Left renal cortex interstitium (tissue), 4 donors: ENCODE measurements at places on chromosomes 16 and 17.

- DNase-seq: no peak
Measured at GRCh38 chr17:42459256-42459800, 650 bp downstream of the ATP6V0A1 start.

DNA sequence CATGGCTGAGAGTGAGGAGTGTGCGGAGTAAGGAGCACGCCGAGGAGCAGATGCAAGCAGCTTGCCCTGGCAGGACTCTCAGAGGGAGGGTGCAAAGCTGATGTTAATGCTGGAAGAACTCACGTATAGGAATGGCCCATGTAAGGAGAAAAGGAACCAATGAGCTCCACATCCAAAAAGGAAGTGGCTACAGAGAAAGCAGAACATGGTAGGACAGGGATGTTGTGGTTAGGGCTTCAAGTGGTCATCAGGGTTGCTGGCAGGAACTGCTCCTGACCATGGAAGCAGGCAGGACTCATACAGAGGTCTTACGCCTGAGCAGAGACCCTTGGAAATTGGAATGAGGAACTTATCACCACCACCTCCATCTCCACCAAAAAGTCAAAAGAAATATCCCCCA is 5.2 kb downstream of the MYO1D start:
- DNase-seq: no peak

- DNase-seq: no peak
Measured at GRCh38 chr17:603406-604114, 111.1 kb downstream of the VPS53 start.

DNA sequence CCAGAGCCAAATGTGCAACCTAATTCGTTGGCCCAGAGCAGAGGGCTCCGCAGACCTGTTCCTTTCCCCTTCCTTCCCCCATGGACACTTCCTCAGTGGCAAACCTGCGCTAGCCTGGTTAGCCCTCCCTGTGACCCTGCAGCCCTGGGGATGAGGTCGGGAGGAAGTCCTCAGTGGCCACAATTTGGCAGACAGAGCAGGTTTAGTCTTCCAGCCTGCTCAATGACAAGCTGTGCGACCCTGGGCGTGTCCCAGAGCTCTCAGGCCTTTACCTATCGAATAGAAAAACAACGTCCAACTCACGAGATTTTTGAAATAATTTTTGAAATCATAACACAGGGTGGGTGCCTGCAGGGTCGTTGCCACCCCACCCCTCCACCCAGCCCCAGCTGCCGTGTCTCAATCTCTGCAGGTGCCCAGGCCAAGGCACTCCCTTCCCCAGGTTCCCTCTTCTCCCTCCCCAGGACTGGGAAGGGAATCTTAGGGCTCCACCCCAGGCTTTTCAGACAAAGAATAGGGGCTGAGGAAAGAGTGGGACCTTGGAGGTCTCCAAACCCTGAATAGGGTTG is 1.4 kb downstream of the HBM start:
- DNase-seq: no peak

DNA sequence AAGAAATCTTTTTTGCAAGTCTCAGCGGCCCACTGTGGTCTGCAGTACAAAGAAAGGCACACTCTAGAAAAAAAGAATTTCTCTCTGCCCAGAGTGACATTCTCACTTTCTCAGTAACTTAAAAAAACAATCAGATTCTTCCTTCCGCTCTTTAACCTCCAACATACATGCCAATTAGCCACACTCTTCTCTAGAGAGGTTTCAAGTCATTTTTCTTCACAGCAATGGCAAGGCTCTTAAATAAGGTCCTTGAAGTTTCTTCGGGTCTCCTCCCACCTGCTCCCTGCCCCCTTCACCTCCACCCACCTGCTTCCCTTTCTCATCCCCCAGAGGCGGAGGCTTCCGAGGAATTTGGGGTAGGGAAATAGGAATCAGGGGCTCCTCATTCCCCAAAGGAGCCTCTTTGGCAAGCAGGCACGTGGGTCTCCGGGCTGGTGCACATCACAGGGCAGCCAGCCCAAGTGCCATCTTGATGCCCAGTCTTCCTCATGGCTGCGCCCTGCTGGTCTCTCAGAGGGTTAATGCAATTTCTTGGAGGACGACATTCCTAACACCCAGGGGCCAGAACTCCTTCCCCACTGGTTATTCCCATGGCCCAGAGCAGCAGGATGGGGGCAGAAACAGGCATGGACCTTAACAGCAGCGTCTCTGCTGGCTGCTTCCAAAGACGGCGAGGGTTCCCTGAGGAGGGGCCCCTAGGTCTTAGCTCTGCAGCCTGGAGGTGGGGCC is 855 bp upstream of the MEOX1 start:
- DNase-seq: no peak

DNA sequence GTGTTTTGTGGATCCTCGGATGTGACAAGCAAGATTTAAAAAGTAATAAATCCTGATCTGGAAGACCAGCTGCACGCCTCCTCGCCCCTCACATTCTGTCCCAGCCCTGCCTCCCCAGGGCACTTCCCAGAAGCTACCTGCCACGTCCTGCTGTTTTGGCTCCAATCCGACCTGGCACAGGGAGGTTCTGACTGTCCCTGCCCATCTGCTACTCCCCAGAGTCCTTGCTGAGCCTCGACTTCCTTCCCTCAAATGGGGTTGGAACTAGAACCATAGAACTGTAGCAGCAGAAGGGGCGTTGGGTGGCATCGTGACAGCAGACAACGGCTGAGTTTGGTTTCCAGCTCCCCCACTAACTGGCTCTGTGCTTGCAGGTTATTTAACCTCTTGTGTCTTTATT is 71.7 kb downstream of the RPH3AL start:
- DNase-seq: no peak

DNA sequence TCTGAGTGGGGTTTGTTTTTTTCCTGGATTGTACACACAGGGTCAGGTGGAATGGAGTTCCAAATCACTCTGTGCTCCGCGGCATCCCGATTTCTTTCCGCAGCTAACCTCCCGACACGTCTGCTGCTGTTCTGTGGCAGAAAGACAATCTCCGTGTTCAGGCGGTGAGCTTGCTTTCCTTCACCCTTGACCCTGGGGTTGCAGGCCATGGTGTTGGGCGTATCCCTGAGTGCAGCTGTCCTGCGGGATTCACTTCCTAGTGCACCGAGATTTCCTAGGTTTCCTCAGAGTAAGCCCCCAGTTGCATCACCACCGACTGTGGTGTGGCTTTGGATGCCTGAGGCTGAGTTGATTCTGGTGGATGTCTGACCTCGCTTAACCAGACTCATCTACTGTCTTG is 7.8 kb upstream of the ARL6IP1 start:
- no peak for DNase-seq

DNA sequence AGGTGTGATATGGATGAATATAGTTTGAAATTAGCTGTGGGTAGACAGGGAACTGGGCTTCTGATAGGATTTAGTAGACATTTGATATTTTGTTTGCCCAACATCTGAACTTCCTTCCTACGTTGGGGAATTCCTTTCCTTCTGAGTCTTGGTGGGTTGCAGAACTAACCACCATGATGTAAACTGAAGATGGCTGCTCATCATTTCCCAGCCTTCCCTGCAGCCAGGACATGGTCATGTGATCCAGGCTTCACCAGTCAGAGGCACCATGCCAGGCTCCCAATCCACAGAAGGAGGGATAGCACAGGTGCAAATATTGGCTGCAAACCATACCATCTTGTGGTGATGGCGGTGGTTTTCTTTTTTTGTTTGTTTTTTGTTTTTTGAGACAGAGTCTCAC is 57.4 kb downstream of the EMP2 start:
- no peak for DNase-seq
